ENCODE measurements at places on chromosomes 4 and X.

DNA sequence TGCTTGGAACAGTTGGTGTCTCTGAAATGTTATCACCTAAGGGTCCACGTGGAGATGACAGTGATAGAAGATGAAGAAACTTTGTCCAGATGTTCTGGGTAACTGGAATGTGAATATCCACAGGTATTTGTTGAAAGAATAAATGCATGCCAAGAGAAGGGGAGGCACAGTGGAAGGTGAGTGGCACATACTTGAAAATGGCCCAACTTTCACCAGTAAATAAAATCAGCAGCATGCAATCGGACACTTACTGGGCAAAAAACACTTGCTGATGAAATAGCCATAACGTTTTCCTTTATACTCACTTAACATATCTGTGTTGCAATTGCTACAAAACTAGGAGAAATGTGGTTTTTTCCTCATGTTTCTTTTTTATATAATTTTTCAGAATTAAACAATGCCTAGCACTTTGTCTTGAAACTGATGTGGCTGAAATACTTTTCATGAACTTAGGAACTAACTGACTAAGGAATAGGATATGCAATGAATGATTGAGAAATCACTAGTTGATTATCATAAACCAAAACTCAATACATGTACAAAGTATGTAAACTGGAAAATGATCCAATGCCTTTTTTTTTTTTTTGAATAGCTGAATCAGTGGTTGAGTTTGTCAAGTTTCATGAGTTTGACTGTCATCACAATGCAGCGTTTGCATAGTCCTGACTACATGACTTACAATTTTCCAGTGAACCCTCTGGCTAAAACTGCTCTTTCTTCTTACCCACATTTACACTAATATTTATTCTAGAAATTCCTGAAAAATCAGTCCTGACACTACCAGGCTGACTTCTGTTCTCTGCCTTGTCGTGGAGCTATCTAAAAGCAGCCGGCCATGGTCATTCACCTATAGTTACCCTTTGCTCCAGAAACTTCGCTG lies 127.4 kb downstream of the CPE start:
- no peak for DNase-seq

DNA sequence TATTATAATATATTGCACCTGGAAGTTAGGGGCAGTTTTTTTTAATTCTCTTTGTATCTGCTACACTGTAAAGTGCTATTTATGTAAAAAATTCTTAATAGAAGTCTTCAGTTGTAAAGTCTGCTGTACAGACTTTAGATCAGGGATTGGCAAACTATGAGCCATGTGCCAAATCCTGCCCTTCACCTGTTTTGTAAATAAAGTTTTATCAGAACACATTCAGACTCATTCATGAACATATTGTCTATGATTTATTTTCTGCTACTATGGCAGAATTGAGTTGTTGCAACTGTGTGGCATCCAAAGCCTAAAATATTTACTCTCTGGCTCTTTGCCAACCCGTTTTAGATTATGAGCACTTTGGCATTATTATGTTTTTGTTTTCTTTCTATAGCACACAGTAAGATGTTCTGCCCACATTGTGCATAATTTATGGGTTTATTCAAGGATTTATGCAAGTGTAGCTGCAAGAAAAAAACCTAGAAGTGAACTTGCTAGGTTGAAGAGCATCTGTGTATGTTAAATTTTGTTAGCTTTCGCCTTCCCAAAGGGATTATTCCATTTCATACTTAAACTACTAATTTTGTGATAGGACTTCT lies 56.9 kb downstream of the CLCN3 start:
- DNase-seq = no peak

DNA sequence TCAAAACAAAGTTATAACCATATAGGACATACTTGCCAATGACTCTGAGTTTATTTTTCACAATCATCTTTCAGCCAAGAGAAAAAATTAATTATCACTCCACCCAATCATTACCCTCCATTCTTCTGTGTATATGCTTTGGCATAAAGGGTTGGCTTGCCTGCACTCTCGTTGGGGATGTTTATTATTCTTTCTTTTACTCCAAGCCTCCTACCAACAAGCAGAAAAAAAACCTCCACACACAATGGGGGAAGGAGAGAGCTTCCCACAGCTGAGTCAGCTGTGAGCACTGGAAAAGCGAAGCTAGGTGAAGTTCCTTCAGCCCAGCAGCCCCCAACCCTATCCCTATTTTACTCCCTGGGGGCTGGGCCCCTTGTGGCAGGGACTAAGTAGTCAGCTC lies 1.5 kb downstream of the OPHN1 start:
- no peak for DNase-seq

DNA sequence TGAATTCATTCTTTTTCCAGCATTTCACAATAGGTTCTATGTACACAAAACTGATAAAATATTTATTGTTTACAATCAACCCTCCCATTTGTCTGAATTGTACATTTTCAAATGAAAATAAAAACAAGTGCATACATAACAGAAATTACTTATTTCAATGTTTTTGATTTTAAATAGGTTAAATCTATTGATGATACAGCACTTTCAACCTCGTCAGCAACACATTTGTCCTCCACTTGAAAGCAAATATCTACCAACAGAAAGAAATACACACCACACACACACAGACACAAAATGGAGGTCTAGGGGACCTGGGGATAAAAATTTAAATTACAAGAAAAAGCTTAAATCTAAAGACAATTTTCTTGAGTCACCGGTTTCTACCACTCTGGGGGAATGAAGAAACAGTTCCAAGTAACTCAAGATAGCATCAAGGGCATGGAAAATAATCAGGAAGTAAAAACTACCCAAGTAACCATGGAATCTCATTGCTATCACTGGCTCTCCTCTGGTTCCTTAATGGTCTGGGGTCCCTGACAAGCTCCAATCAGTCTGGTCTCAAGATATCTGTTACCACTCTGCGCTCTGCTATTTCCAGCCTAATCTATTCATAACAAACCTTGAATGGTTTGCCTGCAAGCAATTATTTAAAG lies 27.6 kb downstream of the ANKRD17 start:
- DNase-seq = no peak

GRCh38 chr4:38082424-38083385 lies 122.5 kb downstream of the PTTG2 start:
- DNase-seq = no peak

DNA sequence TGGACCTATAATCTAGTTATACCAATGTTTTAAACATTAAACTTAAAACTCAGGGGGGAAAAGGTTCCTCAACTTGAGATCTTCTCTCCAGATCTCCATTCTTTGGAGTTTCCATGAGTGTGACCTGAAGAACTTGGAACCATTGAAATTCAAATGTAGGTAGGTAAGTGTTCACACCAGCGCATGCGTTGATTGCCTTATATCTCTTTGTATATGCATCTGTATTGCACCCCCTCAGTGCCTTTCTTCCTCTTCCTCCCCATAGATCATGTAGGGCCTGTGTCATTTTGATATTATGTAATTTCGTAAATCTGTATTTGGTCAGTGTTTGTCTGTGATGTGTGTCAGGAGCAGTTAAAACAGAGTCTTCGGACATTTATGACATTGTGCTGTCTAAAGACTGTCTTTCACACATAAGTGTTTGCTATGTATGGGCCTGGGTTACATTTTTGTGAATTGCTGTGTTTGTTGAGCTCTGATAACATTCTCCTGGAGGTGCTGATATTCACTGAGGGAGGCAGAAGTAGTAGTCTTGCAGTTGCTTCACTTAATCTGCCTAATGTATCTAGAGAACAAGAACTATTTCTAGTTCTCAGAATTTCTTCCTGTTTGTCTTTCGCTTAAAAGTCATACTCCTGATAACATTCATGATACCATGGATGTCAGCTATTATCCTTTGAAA lies 126.3 kb downstream of the RAP1GDS1 start:
- DNase-seq = no peak

DNA sequence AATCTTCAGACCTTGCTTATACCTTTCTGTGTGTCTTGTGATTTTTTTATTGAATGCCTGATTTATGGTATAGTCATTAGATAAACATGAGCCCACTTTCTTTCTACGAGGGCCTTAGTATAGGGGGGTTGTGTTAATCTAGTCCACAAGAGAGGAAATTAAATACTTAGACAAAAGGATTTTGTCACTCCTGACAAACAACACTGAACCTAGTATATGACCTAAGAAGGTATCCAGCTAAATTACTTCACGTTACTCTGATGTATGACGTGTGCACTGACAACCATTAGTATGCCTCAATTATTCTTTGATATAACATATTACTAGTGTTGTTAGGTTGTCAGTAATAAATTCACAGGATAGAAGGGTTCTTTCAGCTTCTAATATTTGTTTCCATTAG lies 2.8 kb upstream of the PRR27 start:
- DNase-seq = no peak

DNA sequence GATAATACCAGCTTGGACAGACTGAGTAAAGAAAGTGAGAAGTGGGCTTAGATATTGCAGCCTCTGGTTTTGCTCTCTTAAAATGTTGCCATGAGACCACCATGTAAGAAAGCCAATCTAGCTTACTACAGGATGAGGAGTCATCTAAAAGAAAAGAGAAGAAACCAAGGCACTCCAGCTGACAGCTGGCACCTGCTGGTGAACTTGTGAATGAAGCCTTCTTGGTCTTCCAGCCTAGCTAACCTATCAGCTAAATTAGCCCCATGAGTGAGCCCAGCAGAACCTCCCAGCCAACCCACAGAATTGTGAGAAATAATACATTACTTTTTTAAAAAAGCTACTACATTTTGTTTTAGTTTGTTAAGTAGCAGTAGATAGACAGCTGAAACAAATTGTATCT lies 154.5 kb upstream of the QRFPR start:
- no peak for DNase-seq

Measured in T-helper 22 cell (primary cell).